ENCODE measurements at places on chromosomes 1 and 21.

DNA sequence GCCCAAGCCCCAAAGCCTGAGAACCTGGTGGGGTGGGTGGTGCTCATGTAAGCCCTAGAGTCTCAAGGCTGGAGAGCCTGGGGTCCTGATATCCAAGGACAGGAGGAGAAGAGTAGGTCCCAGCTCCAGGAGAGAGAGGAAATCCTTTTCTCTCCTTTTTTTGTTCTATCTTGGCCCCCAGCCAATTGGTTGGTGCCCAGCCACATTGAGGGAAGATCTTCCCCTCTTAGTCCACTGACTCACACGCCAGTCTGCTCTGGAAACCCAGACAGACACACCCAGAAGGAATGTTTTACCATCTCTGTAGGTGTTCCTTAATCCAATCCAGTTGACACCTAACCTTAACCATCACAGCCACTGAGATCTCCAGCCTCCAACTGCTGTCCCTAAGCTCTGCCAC is 16.2 kb upstream of the LIN9 start:
- no peak for DNase-seq

DNA sequence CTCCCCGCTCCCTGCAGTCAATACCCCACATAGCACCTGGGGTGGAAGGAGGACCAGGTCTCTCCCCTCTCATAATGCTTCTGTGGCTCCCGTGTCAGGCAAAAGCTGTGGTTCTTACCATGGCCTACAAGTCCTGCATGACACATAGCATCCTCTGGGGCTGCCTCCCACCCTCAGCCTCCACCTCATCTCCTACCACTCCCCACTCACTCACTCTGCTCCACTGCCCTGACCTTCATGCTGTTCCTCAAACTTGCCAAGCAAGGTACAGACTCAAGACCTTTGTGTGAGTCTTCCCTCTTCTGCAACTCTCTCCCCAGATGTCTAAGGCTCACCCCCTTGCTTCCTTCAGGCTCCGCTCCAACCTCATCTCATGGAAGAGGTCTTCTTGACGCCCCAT is 28.0 kb upstream of the VANGL1 start:
- no peak for DNase-seq

DNA sequence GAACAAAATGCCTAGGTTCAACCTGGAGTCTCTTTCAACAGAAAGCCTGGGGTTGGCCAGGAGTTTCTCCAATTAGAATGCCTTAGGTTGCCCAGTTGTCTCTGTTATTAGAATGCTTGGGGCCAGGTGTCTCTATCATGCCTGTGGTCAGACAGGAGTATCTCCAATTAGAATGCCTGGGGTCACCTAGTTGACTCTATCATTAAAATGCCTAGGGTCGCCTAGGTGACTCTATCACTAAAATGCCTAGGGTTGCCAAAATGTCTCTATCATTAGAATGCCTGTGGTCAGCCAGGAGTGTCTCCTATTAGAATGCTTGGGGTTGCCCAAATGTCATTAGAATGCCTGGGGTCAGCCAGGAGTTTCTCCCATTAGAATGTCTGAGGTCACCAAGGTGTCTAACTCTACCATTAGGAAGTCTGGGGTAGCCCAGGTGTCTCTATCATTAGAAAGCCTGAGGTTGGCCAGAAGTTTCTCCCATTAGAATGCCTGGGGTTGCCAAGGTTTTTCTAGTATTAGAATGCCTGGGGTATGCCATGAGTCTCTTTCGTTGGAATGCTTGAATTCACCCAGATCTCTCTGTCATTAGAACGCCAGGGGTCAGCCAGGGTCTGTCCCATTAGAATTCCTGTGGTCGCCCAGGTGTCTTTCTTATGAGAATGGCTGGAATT is 57.9 kb downstream of the RNF187 start:
- no peak for DNase-seq

GRCh38 chr1:73034271-73034670 is 751.9 kb upstream of the NEGR1 start:
- no peak for DNase-seq

DNA sequence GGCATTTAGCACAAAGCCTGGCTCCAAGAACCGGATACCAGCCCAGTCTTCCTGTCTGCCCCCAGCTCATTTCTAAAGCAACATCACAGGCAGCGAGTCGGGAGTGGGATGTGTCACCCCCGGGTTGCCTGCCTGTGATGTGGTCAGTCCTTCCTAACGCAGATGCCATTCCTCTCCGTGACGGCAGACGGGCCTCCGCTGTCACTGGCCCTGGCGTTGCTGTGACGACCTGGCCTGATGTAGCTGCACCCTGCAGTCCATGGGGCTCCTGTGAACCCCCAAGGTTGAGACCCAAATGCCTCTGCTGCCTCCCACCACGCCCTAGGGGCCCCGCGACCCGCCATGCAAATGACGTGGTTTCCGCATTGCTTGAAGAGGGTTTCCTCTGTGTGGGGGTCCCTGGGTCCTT is 12.3 kb downstream of the TNFRSF1B start:
- no peak for DNase-seq

GRCh38 chr21:35467566-35467965 is 418.5 kb upstream of the RUNX1 start:
- no peak for DNase-seq

DNA sequence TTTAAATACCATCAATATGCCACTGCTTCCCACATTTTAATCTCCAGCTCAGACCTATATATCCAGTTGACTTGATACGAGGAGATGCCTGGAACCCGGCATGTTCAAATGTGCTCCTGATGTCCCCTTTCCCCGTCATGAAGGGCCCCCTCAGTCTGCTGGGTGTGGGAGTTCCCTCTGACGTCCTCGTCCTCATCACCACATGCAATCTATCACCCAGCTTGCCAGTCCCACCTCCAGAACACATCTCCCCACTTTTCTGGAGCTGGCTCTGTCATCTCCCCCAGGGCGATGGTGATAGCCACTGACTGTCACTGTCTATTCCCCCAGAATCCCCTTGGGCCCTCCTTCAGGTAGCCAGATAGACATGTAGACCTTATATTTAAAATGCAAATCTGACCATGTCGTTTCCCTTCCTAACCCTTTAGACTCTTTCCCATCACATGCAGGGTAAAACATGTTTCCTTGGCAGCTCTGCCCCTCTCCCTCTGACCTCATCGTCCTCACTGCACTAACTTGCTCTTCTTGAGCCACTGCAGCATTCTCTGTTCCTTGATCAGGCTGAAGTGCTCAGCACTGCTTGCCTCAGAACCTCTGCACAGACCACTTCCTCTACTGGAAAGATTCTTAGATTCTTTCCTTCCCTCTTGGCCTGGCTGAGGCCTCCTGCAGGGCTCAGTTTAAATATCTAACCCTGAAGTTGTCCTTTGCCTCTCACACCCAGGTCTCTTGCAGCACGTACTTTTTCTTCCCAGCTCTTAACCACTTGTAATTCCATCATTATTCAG is 7.4 kb downstream of the AZIN2 start:
- DNase-seq: no peak

All from iPS DF 6.9 (cell line).